ENCODE measurements at places on chromosomes 7 and 10.
A peak's percentile ranks its signal among the peaks of the same experiment; 100 is the strongest.

DNA sequence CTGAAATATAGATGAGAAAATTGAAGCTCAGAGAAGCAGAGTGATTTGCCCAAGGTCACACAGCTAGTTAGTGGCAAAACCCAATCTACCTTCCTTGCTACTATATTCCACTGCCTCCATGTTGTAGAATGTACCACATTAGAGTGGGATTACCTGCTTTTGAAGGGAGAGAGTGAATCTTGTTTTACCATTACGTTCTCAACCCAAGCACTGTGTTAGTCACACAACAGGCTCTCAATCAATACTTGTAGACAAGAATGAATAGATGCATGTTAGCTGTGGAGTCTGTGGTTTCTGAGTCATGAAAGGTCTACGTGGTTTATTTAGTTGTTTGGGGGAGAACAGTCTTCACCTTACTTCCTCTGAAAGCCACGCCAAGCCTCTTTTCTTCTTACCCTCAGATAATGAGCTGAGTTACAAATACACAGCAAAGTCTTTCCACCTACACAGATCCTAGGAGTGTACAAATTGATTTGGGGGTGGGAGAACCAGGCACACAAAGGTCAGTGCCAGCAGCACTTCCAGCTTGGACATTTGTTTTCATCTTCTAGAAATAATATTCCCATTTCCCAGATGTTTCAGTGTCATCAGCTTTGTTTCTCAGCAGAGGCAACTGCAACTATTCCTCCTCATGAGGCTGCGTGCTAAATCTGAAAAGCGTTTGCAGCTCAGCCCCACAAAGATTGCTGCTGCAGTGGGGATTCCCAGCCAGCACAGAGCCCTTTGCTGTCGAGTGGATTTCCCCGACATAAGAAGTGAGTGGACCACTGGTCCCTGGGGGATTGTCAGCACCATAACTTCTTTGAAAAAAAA, 71.5 kb upstream of the ADO start:
- DNase-seq: peak; percentile 27

DNA sequence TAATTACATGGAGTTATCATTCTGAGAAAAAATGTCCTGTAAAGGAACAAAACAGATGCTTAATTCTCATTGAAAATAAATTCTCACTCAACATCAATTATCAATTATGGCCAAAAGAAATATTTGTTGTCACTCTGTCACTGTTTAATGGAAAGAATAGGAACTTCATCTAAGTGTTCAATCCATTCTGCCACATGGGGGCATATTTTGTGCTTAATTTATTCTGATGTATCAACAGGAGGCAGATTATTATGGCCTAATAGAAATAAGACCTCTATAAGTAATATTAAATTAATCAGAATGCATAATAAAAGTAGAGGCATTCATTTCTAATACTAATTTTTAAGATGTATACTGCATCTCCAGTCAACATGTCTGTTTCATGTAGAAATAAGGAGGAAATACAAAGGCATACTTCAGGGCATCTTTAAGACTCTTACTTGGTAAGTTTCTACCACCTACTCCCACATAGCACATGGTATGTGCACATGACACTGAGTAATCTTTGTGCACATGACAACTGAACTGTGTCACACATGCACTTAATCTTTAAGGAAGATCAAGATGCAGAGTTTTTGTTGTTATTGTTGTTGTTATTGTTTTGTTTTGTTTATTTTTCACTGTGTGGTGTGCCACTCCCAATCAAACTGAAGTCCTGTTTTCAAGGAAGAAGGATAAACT, 420.4 kb upstream of the SEMA3A start:
- DNase-seq: no peak

- DNase-seq: no peak
These were observed 128.8 kb upstream of the GPR26 start for GRCh38 chr10:123537188-123537961.

GRCh38 chr7:18526368-18526878, 30.9 kb downstream of the HDAC9 start:
- no peak for DNase-seq

GRCh38 chr10:79299397-79300241, 47.6 kb upstream of the PPIF start:
- no peak for DNase-seq

DNA sequence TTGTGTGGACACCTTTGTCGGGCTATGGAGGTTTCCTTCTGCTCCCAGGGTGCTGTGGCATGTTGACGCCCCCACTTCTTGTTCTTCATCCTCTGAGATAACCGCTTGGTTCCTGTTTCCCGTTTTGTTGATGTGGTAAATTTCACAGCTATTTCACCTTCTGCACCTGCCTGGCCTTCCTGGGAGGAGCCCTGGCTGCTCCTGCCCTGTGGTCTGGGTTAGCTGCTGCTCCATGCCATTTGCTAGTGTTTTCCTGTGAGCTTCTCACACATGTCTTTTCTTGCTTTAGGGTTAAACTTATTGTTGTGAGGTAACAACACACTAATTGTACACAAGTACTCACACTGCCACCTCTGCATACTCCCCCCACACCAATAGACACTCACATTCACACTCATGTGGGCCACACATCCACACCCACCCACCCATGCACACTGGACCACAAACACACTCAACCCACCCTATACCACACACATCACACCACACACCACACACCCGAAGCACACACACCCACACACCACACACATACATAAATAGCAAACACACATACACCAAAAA, 46.5 kb upstream of the MSMB start:
- no peak for DNase-seq

DNA sequence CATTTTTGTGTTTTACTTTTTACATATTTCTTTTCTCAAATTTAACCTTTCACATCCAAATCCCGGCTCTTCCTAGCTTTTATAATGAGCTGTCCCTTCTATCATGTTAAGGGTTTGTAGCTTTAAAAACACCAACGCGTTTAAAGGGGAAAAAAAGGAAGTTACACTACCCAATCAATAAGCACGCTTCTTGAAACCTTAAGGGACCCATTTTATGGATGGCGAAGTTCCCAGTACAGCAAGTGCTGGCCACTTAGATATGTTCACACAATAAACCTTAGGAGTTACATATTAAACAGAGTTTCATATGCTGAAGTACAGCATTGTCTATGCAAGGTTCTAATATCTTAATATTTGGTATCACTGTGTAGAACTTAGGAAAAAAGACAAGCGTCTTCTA, 1.8 kb downstream of the GNG11 start:
- no peak for DNase-seq

- no peak for DNase-seq
These were observed 158.9 kb downstream of the KLF6 start for GRCh38 chr10:3625959-3626751.

GRCh38 chr7:121924269-121925186, 51.6 kb downstream of the PTPRZ1 start:
- no peak for DNase-seq

- DNase-seq: no peak
These were observed 706 bp downstream of the BUB3 start for GRCh38 chr10:123154711-123155505.

DNA sequence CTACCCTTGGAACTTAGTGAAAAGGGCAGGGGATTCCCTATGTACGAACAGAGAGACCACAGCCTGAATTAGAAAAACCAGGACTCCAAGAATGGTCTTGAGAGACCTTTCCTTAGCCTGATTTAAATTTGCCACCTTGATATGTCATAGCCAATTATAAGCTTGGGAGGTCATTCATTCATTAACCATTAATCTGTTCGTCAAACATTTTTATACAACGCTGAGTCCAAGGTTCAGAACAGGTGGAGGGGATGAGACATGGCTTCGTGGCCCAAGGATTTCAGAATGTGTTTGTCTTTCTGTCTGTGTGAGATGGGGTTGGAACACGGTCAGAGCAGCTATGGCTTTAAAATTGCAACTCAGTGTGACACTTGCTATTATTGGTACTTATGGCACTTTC, 158.0 kb downstream of the PAXIP1 start:
- DNase-seq: no peak

- DNase-seq: no peak
These were observed 40.7 kb upstream of the GJD4 start for GRCh38 chr10:35564341-35564968.

DNA sequence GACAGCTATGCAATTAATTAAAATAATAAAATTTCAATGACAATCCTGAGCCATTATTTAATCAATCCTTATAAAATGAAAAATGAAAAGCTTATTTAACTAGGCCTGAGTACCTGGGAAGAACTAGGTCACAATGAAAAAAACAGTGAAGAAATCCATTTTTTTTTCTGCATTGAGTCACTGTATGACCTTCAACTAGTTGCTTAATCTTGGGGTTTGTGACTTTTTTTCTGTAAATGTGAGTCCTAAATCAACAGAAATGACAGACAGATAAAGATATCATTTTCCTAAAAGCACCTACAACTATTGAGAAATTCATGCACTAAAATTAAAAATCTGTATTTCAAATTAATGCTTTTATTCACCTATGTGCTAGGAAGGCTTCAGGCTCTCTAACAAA, 96.8 kb downstream of the TMEM26 start:
- no peak for DNase-seq

DNA sequence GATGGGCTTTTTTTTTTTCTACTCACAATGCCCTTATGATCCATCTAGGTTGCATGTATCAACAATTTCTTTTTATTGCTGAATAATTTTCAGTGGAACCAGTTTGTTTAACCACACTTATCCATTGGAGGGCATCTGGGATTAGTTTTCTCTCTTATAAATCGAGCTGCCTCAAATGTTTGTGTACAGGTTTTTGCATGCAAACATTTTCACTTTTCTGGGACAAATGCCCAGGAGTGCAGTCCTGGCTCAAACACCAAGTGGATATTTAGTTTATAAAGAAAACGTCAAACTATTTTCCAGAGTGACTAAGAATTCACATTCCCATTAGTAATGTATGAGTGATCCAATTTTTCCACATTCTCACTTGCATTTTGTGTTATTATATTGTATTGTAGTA, 313.4 kb downstream of the CXCL12 start:
- no peak for DNase-seq

GRCh38 chr10:72416661-72417060, 61.9 kb upstream of the DNAJB12 start:
- no peak for DNase-seq

DNA sequence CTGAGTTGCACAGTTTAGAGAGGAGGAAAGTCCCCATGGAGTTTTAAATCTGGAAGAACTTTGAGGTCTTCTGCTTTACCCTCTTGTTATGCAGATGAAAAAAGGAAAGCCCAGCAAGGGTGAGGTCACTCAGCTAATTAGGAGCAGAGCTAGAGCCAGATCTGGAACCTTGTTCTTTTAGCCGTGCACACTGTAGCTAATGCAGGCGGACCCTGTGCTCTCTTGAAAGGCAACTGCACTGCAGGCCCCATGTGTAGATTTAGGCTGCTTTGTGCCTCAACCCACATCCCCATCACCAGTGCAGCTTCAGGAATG, 63.4 kb downstream of the SYPL1 start:
- no peak for DNase-seq

GRCh38 chr7:120586571-120586970, 271.4 kb downstream of the TSPAN12 start:
- no peak for DNase-seq

Measured in activated CD8-positive, alpha-beta memory T cell treated with anti-CD3 and anti-CD28 coated beads for 1 hour (primary cell).